Epithelial cell of alveolus of lung (primary cell): ENCODE measurements at places on chromosomes 6 and 20. TPM values are rescaled to one million over a fixed set of nuclear protein-coding genes. Genes with fewer than 3 reads are reported as not detected.

The PAK5 gene
- total RNA-seq = not detected in 2 replicates

The TMEM239 gene
- total RNA-seq = not detected in 2 replicates

The SNAP25 gene
- 6.6 and 28.2 TPM in 2 replicates for total RNA-seq

The GUCA1A gene
- total RNA-seq = 0.26 TPM in 1 of 2 replicates, not detected in the other

The OPRL1 gene
- total RNA-seq = 1.2 and 1.4 TPM in 2 replicates

The ROMO1 gene
- 335 and 561 TPM in 2 replicates for total RNA-seq
